ENCODE measurements at places on chromosomes 2 and 18.

DNA sequence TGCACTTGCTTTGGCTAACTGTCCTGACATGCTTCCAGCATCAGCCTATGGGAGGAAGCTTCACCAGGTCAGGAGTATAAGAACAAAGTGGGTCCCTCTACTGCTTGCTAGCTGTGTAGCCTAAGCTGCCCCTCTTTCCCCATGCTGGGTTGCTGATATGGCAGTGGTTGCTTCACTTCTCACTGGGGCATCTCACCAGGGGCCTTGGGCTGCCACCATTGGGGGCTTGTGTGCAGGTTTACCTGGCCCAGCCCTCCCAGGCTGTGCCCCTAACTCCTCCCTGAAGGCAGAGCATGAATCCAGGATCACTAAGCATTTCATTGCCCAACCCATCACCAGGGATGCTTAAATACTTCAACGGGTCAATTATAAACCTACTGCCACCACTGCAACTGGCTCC lies 817.1 kb upstream of the TMEFF2 start:
- no peak for DNase-seq

DNA sequence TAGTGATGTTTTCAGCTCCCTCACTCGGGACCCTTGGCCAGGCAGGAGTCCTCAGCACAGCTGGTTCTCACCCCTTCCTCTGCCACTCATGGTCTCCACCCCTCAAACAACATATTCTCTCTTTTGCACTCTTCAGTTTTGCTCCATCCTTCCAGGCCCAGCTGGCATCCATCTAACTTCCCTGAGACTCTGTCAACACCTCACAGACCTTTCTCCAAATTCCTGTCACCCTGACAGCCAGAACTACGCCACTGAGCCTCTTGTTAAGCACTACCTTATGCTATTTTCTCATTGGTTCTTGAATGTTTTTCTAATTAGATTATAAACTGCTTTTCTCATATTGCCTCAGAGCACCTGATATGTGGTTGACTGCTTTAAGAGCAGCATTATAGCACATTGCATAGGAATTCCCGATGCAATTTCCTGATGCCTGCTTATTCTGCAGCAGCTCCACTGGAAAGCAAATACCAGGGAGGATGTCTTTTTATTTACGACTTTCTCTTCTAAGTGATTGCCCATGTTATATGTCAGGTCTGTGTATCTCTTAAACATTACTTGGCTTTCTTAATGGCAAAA lies 12.4 kb upstream of the INO80C start:
- DNase-seq, result no peak

- no peak for DNase-seq
Measured at GRCh38 chr2:100013892-100014677, 128.3 kb downstream of the AFF3 start.

GRCh38 chr2:140200764-140201163 lies 1420.6 kb upstream of the NXPH2 start:
- no peak for DNase-seq

DNA sequence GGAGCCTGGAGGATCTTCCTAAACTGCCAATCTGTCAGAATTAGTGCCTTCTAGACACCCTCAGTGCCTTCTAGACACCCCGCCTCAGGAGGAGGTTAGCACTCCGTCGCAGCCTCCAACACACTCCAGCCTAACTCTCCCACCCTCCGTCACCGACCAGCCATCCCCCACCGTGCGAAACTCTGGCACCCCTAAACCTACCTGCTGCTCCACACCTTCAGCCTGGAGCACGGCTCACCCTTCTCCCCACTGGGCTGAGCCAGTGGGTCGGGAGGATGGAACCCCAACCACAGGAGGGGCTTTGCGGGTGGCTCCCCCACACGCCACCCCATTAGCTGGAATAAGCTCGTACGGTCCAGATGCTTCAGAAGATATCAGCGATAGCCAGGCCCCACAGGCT lies 468.9 kb upstream of the HS6ST1 start:
- DNase-seq, result no peak

- no peak for DNase-seq
Measured at GRCh38 chr2:159133797-159134196, 152.7 kb downstream of the WDSUB1 start.

- no peak for DNase-seq
Measured at GRCh38 chr18:79573921-79574491, 105.6 kb upstream of the CTDP1 start.

- DNase-seq, result no peak
Measured at GRCh38 chr2:1582891-1583341, 161.4 kb downstream of the PXDN start.

GRCh38 chr18:57835904-57836303 lies 32.8 kb upstream of the ATP8B1 start:
- no peak for DNase-seq

DNA sequence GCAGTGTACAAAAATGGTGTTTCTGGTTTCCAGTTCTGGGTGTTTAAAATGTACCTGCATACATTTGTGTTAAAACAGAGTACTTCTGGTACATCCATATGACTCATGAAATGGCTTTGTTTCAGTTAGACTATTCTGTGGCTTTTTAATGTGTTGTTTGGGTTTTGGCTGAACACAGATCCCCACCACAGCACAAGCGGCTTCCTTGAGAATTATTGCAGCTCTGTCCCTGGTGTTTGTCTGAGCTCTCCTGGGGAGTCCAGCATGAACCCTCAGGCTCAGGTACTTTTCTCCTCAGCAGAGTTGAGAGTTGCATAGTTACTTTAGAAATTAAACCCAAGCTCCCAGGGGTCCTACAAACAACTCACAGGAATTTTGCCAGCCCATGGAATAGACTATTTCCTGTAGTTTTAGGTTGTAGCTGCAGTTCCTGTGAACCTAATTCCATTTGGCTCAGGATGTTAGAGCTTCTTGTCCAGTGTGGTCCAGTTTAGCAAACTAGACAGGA lies 64.8 kb upstream of the EML6 start:
- no peak for DNase-seq

GRCh38 chr2:86097114-86097896 lies 8.4 kb downstream of the POLR1A start:
- DNase-seq, result no peak

- no peak for DNase-seq
Measured at GRCh38 chr2:198387677-198388076, 583.3 kb downstream of the PLCL1 start.

DNA sequence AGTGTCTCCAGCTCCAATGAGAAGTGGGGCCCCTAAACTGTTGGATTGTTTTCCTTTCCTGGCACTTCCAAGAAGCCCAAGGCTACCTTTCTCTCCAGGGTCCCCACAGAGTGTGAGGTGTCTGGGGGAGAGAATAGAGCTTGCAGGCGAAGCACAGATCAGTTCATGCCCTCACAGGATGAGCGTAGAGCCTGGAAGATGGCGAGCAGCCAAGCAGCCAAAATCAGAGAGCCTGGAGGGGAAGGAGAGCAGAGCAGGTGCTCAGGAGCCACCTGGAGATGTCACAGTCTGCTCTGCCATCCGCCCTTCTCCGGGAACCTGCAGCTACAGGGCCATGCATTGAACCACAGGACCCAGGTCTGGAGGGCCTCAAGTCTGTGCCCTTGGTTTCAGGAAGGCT lies 54.7 kb upstream of the TCF7L1 start:
- no peak for DNase-seq

DNA sequence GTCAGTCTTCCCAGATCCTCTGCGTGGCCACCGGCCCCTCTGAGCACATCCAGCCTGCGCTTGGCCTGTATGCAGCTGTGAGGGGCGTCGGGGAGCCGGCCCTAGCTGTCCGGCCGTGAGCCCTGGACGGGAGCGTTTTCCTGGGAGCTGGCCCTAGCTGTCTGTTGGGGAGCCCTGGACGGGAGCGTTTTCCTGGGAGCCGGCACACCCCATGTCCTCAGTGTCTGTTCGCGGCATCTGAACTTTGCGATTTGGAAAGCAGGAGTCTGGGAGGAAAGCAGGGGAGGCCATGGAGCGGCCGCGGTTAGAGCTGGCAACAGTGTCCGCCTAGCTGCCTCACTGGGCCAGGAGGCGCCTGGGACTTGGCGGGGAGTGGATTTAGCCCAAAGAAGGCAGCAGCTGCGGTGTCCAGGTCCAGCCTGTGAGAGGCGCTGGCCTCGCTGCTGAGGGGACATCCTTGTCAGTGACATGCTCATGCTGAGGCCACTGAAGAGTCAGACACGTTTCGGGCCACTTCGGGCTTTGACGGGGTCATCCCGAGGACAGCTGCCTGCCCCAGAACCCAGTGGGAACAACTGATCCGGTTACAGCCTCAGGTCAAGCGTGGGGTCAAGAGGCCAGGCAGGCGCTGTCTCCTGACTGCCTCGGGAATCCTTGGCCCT lies 75.8 kb downstream of the KCNG2 start:
- no peak for DNase-seq

DNA sequence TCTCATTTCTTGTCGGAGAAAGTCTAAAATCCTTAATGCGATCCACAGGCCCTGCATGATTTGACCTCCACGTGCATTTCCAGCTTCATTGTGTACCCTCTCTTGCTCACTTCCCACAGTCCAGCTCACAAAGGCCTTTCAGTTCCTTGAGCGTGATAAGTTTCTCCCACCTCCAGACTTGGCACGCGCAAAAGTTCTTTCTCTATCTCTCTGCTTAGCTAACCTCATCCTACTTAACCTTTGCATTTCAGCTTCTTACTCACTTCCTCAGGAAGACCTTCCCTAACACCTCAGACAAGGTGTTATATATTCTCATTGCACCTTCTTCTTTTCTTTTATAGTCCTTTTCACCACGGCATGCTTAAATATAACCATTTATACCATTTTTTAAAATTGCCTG lies 124.8 kb upstream of the XPO1 start:
- DNase-seq, result no peak

GRCh38 chr18:58168993-58169392 lies 125.0 kb downstream of the NEDD4L start:
- no peak for DNase-seq

DNA sequence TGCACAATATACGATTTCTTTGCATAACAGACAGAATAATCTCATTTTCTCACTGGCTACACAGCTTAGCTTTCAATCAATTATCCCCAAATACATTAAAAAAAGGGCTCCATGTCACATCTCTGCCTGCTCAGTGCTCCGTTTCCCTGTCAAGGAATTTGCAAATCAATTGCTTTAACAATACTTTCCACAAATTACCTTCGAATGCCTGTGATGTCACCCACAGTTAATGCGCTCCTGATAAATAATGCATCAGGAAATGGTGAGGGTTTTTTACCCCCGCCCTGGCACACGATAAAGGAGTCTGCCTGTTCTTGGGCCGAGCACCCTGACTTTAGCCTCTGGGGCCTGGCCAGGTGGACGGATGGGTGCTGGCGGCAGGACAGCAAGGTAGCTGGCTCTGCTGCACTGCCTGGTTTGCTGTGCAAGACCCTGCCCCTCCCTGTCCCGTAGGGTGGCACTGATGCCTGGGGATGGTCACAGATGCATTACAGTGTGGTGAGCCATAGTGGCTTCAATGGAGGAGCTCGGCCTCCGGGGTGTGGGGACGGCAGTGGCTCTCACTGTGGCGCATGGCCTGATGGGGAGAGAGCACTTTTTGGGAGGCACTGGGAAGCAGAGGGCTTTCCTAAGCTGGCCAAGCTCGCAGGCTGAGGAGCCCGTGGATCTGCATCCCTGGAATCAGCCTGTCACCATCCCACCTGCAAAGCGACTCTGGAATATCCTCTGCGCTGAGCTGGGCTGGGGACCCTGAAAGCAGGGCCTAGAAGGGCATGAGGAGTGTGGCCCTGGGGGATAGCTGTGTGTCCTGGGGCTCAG lies 88.3 kb upstream of the HS6ST1 start:
- DNase-seq, result no peak

GRCh38 chr2:10234013-10234306 lies 68.7 kb upstream of the HPCAL1 start:
- no peak for DNase-seq

DNA sequence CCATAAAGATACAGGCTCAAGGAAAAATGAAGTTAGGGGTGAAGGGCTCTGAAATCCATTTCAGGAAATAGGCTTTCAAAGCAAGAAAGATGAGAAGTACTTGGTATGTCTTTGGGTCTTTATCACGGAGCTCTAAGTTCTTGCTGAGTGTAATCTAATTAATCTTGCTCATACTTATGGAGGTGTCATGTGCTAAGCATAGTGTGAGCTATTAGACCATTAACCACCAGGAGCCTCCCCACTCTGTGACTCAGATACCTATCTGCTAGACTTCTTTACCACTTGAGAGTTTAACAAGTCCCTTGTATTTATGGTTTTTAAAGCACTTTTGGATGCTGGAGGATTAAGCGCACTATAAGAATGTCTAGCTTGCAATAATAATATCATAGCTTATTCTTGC lies 678.7 kb downstream of the EPHA4 start:
- DNase-seq, result no peak

GRCh38 chr2:58893656-58894351 lies 652.7 kb upstream of the FANCL start:
- DNase-seq, result no peak

DNA sequence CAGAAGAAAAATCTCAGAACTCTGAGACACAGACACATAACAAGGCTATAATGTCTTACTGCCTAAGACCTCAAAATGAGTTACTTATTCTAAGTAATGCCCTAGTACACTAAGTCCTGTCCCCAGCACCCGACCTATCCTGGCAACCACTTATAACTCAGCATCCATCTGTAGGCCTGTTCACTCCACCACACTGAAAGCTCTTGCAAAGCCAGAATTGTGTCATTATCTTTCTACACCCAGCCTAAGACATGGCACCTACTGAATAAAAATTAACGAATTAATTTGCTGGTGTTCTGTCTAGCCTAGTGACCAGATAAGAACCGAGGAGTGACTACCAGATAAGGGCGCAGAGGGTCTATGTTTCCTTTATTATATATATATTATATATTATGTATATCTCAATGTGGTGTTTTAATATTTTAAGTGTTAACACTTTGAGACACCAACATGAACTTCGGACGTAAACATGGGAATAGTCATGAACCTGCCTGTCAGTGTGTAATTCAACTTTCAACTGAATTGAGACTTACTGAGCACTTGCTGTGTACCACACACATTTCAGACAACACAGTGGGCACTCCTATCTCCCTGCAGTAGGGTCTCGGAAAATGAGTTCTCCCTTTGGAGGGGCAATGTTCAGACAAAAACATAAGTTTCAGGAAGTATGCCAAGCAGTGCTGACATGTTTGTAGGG lies 27.7 kb downstream of the TMEM131 start:
- no peak for DNase-seq

GRCh38 chr2:127985735-127986134 lies 42.1 kb downstream of the SAP130 start:
- no peak for DNase-seq

GRCh38 chr2:3246928-3247714 lies 130.5 kb downstream of the EIPR1 start:
- no peak for DNase-seq

DNA sequence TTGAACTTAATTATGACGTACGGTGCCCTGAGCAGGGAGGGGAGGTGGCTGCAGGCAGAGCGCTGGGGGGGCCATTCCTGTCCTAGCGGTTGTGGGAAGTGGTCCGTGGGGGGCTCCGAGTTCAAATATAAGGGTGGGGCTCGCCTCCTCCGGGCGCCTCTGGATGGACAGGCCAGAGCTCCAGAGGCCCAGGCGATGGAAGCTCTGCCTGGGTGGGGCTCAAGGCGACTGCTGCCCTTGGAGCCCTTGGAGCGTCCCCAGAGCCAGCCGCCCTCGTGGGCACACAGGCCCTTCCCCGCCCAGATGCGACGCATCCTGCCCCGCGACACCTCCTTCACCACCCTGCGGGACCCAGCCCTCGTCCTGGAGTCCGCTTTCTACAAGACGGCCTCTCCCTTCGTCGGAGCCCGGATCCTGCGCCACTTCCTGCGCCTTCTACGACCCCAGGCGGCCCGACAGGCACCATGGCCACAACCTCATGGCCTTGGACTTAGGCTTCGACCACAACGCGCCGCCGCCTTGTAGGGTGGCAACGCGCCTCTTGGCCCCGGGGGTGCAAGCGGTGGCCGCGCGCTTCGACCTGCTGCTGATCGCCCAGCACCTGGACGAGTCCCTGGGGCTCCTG lies 10.5 kb downstream of the AQP12B start:
- no peak for DNase-seq

GRCh38 chr2:237480556-237480955 lies 6.5 kb upstream of the MLPH start:
- no peak for DNase-seq
